Substantia nigra (tissue), 51 donors: ENCODE measurements at places on chromosomes 7 and 10.

DNA sequence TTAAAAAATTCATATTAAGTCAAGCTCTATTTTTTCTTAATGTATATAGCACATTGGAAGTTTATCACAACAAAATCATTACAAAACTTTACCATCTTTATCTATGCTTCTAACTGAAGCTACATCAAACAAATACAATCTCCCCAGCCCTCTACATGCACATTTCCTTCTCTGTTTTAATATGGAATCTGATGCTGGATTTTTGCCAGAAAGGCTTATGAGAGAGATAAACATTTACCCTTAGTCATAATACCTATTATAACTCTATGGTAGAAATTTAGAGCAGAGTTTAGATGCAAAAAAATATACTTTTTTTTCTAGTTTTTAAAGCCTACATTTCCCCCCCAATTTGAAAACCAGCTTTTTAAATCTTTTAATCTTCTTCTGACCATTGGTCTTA lies 1198.6 kb downstream of the GATA3 start:
- DNase-seq = no peak

GRCh38 chr7:149732111-149732561 lies 41.3 kb downstream of the ZNF467 start:
- no peak for DNase-seq

DNA sequence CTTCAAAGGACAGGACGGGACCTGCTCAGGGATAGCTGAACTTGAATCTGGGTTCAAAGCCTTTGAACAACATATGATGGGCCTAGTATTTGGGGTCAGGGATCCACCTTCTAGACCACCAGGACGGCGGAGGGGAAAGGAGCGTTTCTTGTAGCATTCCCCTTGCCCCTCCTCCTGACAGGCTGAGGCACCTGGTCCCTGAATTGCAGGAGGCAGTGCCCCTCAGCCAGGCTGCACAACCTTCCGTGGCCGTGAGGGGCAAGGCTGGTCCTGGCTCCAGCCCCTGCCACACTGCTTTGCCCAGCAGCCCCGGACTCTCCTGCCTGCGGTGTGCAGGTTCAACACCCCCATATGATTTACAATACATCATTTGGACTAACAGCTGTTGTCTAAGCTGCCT lies 58.1 kb downstream of the INSIG1 start:
- DNase-seq = no peak

DNA sequence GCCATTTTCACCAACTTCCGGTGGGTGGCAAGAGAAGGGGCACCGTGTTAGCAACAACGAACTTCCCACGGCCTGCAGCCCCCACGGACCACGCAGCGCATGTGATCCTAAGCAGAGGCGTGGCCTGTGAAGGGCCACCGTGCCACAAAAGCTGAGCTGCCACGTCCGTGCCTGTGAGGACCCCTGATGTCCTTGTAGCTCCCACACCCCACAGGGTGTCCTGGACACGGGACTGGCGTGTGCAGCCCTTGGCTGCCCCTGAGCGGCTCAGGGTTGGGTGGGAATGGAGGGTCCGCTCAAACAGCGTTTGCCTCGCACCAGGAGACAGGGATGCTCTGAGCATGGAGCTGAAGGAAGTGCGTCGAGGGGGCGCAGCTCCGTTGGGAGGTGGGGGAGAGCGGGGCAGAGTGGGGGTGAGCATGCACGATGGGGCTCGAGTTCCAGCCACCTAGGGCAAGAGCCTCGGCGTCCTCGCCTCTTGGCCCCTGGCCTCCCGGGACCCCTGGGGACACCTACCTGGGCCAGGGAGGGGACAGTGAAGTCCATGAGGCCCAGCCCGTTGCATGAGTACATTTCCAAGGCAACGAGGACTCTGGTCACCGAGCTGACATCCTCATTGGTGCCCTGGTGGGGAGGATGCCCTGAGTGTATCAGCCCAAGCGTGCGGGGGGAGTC lies 33.6 kb downstream of the CFAP46 start:
- DNase-seq = no peak

DNA sequence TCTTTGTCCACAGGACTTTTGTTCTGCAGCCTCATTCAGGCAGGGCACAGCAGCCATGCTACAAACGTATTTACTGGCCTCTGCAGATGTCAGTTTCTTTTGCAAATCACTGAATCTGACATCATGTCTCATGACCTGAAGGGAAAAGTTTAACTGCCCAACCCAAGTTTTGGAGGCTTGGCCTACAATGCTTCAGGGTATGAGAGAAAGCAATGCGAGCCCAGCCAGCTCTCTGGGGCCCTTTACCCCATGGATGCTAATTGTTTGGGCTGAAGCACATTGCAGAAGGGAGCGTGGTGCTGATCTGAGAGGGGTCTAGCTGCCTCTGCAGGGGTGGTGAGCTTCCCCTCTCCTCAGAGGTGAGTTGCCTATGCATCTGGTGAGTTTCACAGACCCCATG lies 179.9 kb upstream of the CXCL12 start:
- DNase-seq = no peak

GRCh38 chr7:101104193-101104713 lies 19.0 kb downstream of the TRIM56 start:
- DNase-seq = no peak

- DNase-seq = no peak
Observed at GRCh38 chr10:15526754-15527153, 155.7 kb upstream of the FAM171A1 start.

DNA sequence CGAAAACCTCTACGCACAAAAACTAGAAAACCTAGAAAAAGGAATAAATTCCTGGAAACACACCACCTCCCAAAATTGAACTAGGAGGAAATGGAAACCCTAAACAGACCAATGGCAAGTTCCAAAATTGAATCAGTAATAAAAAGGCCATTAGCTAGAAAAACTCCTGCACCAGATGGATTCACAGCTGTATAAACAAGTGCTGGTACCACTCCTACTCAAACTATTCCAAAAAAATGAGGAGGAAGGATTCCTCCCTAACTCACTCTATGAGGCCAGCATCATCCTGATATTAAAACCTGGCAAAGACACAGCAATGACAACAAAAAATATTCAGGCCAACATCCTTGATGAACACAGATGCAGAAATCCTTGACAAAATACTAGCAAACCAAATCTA lies 228.2 kb downstream of the CHRM2 start:
- no peak for DNase-seq

DNA sequence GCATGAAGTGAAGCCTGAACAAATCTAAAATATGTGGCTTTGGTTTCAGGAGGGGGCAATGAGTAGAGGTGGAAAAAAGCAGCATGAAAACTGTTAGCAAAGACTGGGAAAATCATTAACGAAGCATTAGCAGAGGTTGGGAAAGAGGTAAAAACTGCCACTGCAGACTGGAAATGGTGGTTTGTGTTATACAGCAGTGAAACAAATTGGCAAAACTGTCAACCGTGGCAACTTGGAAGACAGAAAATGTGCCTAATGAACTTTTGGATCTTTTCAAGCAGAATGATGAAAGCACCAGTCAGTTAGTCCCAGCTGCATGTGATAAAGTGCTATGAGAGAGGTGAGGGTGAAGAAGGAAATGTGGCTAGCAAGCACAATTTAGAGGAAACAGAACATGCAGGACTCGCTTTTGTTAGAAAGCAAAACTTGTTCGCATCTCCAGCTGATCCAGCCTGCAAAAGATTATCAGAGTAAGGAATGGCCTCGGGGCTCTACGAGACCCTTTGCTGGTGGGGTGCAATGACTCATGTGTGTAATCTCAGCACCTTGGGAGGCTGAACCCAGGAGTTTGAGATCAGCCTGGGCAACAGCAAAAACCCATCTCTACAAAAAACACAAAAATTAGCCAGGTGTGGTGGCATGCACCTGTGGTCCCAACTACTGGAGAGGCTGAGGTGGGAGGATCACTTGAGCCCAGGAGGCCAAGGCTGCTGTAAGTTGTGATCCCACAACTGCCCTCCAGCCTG lies 45.7 kb downstream of the SKIDA1 start:
- DNase-seq = no peak

DNA sequence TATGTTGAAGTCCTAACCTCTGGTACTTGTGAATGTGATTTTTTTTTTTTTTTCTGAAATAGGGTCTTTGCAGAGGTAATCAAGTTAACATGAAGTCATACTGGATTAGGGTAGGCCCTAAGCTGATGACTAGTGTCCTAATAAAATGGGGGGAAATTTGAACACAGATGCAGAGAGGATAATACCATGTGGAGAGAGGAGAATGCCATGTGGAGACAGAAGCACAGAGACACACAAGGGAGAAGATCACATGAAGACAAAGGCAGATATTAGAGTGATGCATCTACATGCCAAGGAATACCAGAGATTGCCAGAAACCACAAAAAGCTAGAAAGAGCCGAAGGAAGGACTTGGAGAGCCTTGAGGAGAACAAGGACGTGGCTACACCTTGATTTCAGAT lies 28.5 kb upstream of the ARMC3 start:
- no peak for DNase-seq

GRCh38 chr7:70406186-70406949 lies 725.6 kb upstream of the GALNT17 start:
- DNase-seq = no peak

GRCh38 chr10:17022896-17023295 lies 106.7 kb downstream of the CUBN start:
- DNase-seq = no peak

DNA sequence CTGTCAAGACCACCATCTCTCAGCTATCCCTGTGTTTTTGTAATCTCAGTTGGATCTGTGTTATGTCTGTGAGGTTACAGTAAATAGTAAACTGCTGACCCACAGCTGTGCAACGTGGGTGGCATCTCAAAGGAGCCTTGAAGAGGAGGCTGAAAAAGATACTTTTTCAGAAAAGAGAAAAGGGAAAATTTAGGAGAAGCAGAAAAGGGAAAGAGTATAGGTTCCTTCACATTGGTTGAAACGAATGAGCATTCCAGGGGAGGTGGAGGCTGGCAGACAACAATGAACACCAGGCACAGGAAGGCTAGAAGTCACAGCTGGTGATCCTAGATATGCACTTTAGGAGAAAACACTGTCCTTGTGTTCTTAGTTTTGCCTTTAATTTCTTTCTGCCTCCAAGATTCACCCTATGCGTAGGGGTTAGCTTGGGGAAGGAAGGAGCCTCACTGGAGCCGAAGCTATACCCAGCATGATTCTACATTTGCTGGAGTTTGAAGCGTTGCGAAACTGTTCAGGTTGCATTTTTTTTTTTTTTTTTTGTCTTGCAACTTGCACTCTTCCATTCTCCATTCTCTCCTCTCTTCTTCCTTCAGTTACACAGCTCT lies 18.3 kb downstream of the CPED1 start:
- no peak for DNase-seq

DNA sequence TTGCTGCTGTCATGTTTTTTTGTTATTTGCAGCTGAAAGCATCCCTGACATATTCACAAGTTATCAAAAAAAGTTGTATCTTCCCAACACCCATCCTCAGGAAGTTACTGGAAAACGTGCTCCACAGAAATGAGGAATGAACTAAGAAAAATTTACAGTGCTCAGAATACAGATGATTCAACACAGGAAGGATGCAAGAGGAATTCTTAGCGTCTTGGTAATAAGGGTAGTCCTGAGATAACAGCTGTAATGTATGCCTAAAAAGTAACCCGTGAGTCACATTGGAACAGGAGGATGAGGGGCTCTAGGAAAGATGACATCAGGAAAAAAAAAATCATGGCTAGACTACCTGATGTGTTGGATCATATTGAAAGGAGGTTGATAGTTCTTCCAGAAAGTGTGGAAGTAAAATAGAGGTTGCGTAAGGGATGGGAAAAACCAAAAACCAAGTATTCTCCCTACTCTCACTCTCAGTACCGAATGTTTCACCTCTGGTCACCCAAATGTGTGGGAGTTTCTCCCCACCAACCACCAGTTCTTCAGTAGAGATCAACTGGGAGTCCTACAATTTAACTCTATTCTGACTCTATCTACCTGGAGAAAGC lies 3.9 kb downstream of the ADAM12 start:
- no peak for DNase-seq

DNA sequence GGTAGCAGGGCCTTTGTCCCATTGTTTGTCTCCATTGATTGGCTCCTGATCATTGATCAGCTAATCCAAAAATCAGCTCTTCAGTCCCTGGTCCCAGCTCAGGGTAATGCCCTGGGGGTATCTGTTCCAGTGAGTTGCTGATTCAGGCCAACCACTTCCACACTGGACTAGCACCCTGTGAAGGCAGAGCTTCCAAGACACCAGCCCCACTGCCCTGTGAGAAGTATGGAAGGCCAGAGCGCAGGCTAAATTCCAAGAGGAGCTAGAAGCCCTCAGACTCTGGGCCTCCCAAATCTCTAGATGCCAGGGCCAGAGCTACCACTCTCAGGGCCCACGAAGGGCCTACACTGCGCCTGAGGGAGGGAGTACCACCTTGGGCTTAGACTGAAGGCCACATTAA lies 10.4 kb downstream of the TMEM72 start:
- no peak for DNase-seq

GRCh38 chr10:132866601-132867381 lies 75.6 kb downstream of the CFAP46 start:
- DNase-seq = no peak

- DNase-seq = no peak
Observed at GRCh38 chr7:135236727-135237126, 3.1 kb downstream of the STRA8 start.

GRCh38 chr10:10699427-10699826 lies 318.2 kb upstream of the CELF2 start:
- DNase-seq = no peak

DNA sequence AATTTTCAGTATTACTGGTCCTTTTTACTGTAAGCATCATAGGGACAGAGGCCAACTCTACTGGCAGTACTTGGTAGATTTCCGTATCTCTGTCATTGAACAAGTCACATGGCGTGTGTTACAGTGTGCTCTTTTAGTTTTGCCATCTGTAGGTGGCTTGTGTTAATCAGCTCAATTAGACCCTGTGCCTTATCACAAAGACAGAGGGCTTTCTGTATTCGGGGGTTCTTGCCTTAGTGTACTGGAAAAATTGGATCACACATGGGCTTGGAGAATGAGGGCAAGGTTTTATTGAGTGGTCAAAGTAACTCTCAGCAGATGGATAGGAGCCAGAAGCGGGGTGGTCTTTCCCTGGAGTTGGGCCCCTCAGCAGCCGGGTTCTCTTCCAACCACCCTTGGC lies 21.3 kb upstream of the LRGUK start:
- DNase-seq = no peak

- no peak for DNase-seq
Observed at GRCh38 chr10:109940553-109940952, 17.2 kb upstream of the XPNPEP1 start.

DNA sequence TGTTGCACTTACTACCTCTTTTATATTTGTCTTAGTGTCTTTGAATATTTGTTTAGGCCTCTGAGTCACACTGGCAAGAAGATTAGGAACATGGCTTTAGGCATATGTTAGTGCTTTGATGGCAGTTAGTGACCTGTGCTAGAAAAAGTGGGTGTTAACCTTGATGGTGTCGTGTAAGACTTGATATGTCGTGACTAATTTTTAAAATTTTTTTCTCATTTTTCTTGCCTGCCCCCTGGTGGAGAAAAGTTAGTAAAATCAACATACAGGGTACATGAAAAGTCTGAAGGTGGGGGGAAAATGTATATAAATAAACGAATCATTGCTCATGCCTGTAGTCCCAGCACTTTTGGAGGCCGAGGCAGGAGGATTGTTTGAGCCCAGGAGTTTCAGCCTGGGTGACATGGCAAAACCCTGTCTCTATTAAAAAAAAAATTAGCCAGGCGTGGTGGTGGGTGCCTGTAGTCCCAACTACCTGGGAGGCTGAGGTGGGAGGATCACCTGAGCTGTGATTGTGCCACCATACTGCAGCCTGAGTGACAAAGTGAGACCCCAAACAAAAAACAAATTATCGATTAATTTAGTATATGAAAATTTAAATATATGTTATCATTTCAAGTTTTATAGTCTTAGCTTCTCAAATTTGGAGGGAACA lies 44.6 kb downstream of the TAX1BP1 start:
- no peak for DNase-seq
